ENCODE measurements at places on chromosomes 12 and 14.

- no peak for DNase-seq
Measured at GRCh38 chr14:68099495-68100045, 280.0 kb downstream of the RAD51B start.

DNA sequence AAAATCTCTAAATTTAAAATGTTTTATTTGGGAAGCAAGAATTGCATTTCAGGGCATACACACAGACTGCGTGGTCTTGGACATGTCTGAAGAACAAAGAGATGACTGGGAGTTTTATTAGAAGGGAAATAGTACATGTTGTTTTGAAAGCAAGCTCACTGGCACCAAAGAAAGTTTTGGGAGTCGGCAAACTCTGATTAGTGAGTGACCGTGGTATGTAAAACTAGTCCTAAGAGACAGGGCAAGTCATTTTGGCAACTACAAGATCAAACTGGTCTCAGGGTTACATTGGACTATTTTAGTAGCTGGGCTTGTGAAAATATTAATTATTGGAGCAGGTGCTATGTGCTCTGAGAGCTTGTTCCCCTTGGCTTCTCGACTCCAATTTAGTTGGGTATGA lies 14.9 kb downstream of the TMEM116 start:
- DNase-seq, result no peak

DNA sequence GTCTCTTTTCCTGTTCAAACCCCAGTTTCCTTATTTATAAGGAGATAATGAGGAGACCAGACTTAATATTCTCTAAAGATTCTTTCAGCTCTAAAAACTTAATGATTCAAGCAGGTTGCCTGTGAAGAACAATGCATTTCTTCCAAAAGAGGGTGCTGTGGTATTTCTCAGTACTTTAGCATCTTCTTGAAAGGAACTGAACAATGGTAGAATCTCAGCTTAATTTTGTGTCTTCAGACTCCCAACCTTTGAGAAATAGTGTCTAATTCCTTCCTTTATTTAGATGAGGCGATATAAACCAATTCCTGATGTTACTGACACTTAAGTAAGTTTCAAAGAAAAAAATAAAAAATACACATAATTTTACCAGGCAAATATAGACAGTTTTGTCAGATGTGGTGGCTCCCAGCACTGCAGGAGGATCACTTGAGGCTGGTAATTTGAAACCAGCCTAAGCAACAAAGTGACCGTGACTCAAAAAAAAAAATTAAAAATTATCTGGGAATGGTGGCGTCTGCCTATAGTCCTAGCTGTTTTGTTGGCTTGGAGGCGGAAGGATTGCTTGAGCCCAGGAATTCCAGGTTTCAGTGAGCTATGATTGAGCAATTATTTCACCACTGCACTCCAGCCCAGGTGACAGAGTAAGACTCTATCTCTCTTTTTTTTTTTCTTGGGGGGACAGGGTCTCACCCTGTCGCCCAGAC lies 76.9 kb upstream of the PSMA6 start:
- no peak for DNase-seq

DNA sequence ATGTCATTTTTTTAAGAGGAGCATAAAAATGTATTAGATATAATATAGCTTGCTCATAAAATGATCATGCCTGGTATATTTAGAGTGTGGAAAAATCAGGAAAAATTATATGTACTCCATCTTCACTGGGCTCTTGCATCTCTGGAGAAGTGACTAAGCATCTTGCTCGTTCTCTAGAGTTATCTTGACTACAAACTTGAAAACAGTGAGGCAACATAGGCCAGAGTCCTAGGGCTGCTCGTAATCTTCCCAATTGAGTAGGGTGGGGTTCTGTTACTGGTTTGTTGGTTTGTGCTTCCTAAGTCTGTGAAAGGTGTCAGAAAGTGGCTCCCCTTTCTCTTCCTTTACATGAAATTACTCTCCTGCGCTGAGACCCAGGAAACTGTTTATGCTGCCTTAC lies 46.2 kb downstream of the AACS start:
- DNase-seq, result no peak

GRCh38 chr12:127079636-127080035 lies 1187.3 kb upstream of the TMEM132C start:
- no peak for DNase-seq

DNA sequence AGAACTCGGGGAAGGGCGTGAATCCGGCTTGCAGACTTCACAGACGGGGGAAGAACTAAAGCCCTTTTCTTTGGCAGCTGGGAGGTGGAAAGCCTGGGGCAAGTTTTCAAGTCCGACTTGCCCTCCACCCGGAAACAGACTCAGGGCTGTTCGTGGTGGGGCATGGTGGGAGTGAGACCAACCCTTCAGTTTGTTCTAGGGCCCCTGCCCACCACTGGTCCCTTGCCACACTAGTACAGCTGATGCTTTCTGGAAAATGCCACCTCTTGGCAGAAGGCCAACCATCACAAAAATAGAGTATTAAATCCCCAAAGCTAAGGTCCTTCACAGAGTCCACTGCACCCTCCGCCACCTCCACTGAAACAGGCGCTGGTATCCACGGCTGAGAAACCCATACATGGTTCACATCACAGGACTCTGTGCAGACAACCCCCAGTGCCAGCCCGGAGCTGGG lies 50.4 kb upstream of the DDX11 start:
- no peak for DNase-seq

DNA sequence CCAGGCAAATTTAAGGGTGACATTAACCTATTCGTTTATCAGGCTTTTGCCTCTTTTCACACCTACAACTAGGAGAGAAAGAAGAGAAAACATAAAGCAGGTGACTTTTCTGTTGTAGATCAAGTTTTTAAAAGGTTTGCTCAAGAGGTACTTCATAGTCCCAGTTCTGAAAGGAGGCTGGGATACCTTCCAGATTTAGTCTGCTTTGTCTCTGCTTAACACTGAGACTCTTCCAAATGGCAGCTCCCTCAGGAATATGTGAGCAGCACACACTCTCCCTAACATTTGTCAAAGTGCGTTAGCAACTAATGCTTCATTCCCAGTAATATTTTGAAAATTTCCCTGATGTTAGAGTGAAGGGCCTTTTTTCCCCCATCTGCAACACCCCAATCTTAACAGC lies 133.7 kb upstream of the RASSF8 start:
- DNase-seq, result no peak

DNA sequence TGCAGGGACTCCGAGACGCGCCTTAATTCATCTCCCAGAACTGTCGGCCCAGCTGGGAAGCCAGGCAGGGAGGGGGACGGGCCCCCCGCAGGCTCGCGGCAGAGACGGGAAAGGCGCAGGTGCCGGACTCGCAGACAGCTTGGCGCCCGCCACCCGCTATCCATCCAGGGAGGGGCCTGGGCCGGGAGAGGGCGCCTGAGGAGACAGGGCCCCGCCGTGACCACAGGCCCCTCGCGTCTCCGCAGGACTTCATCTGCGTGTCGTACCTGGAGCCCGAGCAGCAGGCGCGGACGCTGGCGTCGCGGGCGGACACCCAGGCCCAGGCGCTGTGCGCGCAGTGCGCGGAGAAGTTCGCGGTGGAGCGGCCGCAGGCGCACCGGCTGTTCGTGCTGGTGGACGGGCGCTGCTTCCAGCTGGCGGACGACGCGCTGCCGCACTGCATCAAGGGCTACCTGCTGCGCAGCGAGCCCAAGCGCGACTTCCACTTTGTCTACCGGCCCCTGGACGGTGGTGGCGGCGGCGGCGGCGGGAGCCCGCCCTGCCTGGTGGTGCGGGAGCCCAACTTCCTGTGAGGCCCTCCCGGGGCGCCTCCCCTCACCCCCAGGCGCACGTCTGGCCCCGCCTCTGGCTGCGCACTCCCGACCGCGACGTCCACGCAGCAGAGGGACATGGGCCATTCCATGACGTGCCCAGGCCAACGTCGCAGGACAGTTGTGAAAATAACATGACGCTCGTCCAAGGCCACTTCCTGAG lies 60.6 kb downstream of the LGMN start:
- DNase-seq, result peak; percentile 50
